ENCODE measurements at places on chromosomes 2 and 18.

DNA sequence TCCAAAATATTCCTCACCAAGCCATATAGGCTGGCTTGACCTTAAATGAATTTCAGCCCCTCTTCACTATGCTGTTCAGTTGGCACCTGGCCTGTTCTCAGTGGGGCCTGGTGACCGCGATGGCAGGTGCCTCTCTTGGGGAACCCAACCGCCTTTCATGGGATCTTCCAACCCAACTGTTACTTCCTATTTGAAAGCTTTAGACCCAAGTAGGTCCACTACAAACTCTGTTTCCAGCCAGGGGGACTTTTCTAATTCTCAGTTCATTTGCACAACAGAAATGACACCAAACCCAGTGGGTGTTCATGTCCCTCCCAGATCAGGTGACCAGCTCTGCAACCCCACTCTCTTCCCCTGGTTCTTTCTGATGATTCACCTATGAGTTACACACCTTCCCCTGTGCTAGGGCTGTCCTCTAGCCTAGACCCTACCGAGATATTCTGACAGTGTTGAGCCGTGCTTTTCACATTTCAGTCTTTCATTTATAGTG, 35.6 kb upstream of the NDUFV2 start:
- no peak for DNase-seq

DNA sequence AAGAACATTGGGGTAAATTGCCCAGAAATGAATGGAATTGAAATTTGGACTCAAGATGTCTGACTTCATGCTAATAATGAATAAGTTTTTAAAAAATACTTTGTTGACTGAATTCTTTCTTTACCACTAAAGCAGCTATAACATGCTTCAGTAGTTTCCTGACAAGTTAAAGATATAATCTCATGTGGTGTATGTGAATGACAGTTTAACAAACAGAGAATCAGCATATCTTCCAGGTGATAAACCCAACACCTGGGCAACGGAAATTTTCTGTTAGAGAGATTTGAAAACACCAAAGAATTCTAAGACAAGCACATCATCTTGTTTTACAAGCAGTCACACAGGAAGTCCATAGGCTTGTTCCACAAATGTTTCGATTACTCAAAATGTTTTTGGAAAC, 372.6 kb upstream of the VRK2 start:
- DNase-seq, result no peak

DNA sequence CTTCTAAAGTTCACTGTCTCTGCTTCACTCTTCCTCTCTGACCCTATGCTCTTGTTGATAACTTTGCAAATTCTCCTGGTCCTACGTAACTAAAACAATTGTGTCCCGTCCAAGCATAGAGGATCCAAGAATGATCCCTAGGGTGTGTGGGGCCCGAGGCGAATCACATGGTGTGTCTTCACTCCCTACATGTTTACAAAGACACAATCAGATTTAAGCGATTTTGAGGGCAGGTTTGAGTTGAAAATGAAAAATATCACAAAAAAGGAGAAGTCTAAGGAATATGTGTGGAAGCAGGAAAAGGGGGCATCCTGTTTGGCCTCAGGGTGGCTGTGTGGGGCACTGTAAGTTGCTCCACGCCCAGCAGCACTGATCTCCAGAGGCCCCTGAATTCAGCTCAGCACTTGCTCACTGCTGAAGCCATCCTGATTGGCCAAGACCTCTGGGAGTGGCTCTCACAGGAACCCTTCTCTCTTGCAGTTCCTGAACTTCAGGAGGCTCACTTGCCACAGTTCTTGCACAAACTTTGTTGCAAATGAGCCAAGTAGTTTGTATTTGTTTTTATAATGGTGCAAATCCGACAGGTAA, 363.6 kb downstream of the ZNF521 start:
- DNase-seq, result no peak

GRCh38 chr2:129713337-129713736, 266.1 kb upstream of the RAB6C start:
- no peak for DNase-seq

DNA sequence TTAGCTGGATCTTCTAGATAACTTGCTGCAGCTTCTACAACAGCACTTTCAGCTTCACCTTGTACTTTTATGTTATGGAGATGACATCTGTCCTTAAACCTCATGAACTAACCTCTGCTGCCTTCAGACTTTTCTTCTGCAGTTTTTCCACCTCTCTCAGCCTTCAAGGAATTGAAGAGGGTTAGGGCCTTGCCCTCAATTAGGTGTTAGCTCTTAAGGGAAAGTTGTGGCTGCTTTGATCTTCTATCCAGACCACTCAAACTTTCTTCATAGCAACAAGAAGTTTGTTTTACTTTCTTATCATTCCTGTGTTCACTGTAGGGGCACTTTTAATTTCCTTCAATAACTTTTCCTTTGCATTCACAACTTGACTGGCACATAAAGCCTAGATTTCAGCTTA, 52.3 kb downstream of the ARHGAP15 start:
- no peak for DNase-seq

DNA sequence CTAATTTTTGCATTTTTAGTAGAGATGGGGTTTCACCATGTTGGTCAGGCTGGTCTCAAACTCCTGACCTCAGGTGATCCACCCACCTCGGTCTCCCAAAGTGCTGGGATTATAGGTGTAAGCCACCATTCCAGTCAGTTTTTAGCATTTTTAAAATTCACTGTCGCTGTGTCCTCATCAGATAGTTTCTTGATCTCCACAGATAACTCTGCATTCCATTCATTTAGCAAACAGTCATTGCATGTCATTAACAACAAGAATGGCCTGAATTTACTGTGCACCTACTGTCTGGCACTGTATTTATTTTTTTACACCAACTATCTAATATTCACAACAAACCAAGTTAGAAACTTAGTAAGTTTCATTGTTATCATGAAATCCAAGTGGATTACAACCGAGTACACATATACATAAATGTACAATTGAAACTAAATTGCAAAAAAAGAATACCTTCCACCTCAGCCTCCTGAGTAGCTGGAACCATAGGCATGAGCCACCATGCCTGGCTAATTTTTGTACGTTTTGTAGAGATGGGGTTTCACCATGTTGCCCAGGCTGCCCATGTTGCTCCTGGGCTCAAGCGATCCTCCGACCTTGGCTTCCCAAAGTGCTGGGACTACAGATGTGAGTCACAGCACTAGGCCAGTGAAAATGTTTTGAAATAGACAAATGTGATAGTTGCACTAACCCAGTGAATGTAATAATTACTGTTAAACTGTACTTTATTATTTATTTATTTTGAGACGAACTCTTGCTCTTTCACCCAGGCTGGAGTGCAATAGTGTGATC, 4.3 kb downstream of the MCEE start:
- no peak for DNase-seq

- DNase-seq, result no peak
These were observed 45.7 kb downstream of the RPL31 start for GRCh38 chr2:101047774-101048173.

- DNase-seq, result no peak
These were observed 260.6 kb downstream of the TWIST2 start for GRCh38 chr2:239108459-239108858.

GRCh38 chr2:222707689-222708273, 36.3 kb downstream of the MOGAT1 start:
- no peak for DNase-seq

DNA sequence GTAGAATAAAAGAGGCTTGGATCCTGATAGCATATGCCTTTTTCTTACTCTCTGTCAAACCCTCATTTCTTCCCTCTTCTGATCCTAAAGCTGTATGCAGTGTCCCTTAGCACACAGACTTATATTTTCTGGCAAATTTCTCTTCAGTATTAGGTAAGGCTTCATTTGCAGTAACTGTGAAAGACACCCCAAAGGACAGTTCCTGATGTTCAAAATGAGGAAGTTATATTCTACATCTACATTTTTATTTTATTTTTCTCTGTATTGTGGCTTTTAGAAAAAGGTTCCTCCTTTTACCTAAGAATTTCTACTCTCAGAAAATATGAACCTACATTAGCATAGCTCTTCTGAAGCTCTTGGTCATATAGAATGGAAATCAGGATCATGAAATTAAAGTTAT, 261.7 kb downstream of the PDE11A start:
- peak; percentile 47 for DNase-seq

DNA sequence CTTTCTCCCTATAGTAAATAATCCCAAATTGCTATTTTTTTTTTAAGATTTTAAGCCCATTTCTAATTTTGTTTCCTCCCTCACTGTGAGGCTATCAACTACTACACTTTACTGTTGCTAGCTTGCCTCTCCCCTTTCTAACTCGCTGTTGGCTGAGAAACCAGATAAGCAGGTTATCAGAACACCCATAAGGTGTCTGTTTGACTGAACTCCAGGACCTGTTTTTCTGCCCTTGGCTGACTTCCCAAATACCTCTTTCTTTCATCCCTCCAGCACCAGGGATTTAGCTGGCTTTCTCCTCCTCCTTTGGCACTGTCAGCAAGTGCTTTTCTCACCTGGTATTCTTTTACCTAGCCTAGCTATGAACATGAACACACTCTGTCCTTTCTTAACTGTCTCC, 11.1 kb downstream of the TRAK2 start:
- no peak for DNase-seq

DNA sequence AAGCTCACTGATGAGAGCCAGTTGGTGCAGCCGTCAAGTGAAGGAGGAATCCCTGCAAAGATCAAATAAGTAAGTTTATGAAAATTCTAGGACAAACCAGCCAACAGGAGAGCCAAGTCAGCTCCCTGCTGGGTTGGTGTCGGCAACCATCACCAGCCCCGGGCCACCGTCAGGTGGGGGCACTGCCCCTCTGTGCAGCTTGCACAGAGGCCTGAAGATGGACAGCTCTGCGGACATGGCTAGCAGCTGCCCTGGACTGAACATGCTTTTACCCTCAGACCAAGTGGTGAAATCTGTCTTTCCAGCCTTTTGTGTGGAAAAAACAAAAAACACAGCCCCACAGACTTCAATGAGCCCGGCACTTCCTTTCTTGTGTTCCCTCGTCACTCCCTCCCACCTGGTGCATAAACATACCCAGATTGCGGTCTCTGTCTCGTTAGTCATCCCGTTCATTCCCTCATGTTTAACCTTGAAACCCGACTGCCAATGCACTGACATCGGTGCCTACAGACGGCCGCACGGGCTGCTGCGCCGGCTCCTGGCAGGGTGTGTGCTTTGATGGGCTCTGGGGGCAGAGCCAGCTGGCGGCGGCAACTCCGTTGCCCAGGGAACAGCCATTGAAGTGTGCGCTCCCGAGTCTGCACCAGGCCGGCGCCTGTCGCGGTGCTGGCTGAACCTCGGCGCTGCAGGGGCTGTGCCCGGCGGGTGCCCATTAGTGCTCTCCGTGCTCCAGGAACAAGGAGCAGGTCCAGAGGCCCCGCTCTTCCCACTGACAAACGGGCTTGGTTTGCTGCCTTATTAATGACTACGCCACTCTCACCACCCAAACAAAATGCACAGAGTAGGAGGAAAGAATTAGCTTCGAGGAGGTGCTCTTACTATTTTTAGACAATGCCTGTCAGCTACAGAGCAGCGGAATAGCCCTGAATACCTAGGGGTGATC, 95.3 kb downstream of the EIPR1 start:
- DNase-seq, result no peak

DNA sequence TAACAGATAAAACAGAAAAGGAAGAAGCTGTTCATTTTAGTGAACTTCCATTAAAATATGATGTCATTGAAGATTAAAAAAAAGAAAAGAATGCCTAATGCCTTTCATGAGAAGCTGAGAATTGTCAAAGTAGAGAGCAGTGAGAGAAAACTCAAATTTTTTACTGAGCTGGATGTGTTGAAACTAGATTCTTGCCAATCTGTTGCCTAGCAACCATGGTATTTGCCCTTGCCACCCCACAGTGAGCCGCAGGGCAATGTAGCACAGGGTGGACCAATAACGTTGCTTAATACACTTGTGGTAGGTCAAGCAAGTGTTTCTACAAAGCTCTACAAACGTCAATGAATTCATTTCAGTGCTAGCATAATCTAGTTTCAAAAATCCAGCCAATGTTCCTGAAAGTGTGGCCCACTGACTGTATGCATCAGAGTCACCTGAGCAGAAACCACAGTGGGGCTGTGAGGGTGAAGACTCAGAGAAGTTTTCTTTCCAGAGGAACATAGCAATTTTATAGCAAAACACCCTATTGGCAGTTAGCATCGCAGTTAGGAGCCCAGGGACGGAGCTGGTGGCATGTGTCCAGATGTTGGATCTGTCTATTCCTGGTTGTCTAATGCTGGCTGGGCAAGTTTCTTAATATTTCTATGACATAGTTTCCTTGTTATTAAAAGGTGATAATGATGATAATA, 132.2 kb downstream of the DOCK10 start:
- DNase-seq, result peak; percentile 80

DNA sequence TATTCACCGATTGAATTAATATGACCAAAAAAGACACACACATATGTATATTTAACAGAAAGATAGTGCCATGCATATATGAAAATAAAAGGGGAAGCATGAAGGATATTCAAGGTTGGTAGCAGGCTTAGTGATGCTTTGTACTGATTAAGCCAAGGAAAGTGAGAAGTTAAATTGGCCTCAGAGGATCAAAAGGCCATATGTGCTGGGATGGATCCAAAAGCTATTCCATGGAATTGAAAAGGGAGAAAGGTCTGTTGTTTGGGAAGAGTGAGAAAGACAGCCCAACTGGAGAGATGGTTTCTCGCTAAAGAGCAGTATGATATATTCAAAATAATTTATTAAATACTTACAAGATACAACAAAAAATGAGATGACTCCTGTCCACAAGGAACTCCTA, 65.9 kb downstream of the INSIG2 start:
- DNase-seq, result no peak

Data from AML-193 (cell line).